HCEC 1CT (cell line): ENCODE measurements at places on chromosomes 1 and 21.

GRCh38 chr1:223224465-223224864 is 81.4 kb upstream of the TLR5 start:
- no peak for DNase-seq

DNA sequence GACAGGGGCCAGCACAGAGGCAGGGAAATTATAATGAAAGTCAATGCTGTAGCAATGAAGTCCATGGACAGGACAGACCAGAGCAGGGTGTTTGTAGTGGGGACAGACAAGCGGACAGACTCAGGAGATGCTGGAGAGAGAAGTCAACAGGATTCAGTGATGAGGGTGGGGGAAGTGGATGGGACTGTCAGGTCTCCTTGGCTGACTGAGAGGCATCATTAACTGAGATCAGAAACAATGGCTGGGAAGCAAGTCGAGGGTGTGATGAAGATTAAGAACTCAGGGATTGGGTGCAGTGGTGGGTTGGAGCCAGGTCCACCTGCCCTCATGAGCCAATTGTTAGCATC is 25.5 kb downstream of the CD58 start:
- DNase-seq = no peak

DNA sequence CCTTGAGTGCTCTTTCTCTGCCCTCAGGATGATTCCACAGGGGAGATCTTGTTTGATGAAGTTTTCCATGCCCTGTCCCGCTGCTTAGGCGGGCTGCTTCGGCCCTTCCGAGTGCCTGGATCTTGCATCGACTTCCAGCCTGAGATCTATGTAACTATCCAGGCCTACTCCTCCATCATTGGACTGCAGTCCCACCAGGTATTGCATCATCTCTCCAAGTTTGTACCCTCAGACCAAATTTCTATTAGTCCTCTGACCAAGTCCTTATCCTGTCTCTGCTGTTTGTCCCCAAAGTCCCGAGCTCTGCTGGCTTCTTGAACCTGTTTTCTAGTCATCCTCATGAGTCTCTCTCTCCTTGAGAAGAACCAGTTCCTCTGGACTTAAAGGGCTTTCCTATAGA is 14.7 kb downstream of the SZT2 start:
- DNase-seq = no peak

DNA sequence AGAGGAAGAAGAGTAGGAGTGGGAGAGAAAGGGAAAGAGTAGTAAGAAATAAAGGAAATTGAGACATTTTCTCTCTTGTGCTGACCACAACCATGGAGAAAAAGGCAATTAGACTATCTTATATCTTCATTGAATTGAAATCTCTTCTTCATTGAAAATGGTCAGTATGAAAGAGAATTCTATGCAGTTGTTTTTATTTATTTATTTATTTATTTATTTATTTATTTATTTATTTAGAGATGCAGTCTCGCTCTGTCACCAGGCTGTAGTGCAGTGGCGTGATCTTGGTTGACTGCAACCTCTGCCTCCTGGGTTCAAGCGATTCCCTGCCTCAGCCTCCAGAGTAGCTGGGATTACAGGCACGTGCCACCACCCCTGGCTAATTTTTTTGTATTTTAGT is 447.1 kb downstream of the PTPRC start:
- DNase-seq = no peak

- no peak for DNase-seq
These were observed 21.6 kb upstream of the TRABD2B start for GRCh38 chr1:48018799-48019198.

- no peak for DNase-seq
These were observed 44.0 kb downstream of the NTNG1 start for GRCh38 chr1:107184888-107185287.

DNA sequence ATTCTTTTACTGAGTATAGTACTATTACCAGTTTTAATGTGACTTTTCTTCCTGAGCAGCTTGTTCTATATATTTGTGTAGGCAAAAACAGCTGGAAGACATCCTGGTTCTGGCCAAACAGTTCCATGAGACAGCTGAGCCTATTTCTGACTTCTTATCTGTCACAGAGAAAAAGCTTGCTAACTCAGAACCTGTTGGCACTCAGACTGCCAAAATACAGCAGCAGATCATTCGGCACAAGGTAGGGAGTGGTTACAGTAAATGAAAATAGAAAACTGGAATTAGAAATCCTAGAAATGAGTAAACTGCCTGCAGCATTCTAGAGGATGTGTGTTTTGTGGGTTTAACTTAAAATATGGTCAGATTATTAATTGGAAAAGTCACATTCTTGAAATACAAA is 64.1 kb upstream of the BMP8A start:
- no peak for DNase-seq

- peak; percentile 45 for DNase-seq
These were observed 37.3 kb upstream of the ZSWIM5 start for GRCh38 chr1:45243476-45244343.

GRCh38 chr1:4415476-4415875 is 238.9 kb upstream of the AJAP1 start:
- DNase-seq = no peak

DNA sequence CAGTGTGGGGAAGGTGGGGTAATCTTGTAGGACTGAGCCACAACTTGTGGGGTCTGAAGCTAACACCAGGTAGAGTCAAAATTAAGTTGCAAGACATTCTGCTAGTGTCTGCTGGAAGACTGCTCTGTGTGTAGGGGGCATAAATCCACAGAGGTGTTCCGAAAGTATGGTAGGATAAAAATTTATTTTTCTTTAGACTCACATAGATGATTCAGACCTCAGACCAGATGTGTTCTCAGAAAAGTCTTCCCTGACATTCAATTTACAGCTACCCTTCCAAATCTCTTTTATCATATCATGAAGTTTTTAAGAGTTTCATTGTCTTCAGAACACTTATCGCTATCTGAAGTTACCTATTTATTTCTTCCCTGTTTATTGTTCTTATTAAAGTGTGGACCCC is 21.3 kb downstream of the DUSP10 start:
- peak; percentile 54 for DNase-seq

- DNase-seq = no peak
These were observed 21.0 kb upstream of the IFFO2 start for GRCh38 chr1:18977428-18977827.

GRCh38 chr1:114234408-114235124 is 80.9 kb upstream of the SYT6 start:
- DNase-seq = no peak

DNA sequence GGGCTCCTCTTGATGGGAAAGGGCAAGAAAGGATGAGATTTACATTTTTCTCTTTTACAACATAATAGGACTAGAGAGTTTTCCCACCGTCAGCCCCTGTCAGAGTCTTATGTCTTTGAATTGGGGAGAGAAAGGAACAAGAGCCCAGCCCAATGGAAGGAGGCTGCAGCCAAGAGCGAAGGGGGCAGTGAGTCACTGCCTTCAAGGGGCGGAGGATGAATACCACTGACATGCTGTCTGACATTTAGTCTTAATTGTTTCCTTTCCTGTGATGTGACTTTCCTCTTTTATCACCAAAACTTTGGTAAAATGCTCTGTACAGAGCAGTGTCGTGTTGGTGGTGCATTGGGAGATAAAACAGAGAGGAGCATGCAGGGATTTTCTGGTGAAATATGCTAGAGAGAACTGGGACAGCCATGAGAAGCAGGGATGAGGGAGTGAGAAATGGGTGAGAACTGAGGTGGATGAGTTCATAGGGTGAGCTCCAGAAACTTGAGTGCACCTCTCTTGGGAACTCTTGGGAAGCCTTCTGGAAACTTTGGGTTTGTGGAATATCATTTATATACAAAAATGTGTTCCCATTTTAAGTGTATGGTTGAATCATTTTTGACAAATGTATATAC is 179.9 kb upstream of the FGGY start:
- peak; percentile 27 for DNase-seq
